ENCODE measurements at places on chromosomes 6 and 20. TPM values are rescaled to one million over a fixed set of nuclear protein-coding genes. Genes with fewer than 3 reads are reported as not detected.

DNA sequence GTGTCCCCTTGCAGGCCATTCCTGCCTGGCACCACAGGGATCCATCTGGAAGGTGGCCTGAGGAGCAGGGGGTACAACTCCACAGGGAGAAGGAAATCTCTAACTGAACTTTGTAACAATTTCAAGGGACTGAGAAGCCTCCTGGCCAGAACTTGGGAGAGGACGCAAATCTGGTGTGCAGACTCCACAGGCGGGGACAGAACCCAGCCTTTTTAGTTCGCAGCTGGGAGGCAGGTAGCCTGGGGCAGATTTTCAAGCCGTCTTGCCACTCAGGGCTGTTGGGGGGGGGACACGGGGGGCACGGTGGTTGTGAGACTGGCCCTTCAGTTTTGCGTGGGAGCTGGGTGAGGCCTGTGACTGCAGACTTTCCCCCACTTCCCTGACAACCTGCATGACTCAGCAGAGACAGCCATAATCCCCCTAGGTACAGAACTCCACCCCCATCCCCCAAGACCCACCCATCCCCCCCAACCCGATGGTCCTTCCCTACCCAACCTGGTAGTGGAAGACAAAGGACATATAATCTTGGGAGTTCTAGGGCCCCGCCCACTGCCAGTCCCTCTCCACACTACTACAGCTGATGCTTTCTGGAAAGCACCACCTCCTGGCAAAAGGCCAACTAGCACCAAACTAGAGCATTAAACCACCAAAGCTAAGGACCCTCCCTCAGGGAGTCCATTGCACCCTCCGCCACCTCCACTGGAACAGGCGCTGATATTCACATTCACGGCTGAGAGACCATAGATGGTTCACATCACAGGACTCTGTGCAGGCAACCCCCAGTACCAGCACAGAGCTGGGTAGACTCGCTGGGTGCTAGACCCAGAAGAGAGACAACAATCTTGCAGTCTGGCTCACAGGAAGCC, 3.0 kb upstream of the HUS1B start:
- peak; percentile 34 for DNase-seq

GRCh38 chr6:116714761-116715160, 33.8 kb downstream of the KPNA5 start:
- no peak for DNase-seq

DNA sequence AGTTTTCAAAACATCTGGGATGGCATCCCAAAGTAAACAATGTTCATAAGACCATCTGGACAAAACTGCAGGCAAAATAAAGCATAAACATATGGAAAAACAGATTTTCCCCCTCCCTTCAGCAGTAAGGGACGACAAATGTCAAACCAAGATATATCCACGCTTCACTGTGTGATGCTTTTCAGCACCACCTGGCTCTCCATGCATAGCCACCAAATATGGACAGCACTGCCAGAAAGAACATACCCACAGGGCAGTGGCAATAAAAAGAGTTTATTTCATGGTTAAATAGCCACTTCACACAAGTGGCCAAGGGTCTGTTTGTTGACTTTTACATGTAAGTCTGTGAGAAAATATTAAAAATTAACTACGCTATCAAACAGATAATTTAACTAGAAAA, 23.1 kb downstream of the USP45 start:
- DNase-seq, result no peak

DNA sequence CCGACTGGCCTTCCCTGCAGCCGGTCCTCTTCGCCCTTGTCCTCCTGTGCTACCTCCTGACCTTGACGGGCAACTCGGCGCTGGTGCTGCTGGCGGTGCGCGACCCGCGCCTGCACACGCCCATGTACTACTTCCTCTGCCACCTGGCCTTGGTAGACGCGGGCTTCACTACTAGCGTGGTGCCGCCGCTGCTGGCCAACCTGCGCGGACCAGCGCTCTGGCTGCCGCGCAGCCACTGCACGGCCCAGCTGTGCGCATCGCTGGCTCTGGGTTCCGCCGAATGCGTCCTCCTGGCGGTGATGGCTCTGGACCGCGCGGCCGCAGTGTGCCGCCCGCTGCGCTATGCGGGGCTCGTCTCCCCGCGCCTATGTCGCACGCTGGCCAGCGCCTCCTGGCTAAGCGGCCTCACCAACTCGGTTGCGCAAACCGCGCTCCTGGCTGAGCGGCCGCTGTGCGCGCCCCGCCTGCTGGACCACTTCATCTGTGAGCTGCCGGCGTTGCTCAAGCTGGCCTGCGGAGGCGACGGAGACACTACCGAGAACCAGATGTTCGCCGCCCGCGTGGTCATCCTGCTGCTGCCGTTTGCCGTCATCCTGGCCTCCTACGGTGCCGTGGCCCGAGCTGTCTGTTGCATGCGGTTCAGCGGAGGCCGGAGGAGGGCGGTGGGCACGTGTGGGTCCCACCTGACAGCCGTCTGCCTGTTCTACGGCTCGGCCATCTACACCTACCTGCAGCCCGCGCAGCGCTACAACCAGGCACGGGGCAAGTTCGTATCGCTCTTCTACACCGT, 6.1 kb downstream of the UBD start:
- DNase-seq, result peak; percentile 76

DNA sequence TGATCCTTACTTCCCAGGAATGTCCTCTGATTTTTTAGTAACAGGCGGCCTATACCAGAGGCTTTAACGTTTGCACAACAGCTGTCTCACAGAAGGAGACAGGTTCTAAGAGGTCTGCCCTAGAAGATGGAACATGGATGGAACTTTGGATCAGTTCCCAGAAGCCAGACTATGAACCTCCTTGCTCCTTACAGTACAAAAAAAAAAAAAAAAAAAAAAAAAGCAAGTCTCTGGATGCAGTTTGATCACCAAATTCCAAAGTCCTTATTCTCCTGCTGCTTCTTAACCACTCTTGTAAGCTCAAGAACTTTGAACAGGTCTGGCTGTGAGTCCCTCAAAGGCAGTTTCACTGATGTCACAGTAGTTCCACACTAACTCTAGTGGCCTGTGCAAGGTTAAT, 2.0 kb upstream of the TRMT11 start:
- no peak for DNase-seq

DNA sequence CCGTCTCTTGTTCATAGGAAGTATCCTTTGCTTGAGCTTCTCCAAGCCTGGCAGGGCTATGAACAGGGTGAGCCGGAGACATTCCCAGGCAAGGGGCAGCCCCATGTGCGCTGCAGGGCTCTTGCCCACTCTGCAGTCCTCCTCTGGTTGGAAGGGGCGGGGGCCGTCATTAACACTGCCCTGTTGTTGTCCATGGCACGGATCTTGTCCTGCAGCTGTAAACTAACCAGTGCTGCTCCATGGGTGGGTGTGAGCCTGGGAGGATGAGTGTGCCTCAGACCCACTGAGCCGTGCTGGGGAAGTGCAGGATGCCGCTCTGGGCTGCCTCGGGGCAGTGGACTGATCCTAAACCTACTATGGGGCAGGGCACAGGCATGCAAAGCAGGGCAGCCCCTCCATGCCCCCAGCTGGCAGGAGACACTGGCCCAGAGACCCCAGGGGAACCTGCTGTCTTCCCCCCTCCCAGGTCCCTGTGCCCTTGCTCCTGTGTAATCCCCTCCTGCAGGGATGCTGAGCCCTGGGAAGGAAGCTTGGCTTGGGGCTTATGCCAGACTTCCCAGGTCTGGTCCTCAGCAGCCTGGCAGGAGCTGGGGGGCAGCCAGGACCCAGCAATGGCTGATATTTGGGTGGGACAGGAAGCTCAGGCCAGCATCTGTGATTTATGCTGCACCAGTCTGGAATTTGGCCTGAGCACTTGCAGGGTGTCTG, 8.5 kb downstream of the EBF4 start:
- no peak for DNase-seq

DNA sequence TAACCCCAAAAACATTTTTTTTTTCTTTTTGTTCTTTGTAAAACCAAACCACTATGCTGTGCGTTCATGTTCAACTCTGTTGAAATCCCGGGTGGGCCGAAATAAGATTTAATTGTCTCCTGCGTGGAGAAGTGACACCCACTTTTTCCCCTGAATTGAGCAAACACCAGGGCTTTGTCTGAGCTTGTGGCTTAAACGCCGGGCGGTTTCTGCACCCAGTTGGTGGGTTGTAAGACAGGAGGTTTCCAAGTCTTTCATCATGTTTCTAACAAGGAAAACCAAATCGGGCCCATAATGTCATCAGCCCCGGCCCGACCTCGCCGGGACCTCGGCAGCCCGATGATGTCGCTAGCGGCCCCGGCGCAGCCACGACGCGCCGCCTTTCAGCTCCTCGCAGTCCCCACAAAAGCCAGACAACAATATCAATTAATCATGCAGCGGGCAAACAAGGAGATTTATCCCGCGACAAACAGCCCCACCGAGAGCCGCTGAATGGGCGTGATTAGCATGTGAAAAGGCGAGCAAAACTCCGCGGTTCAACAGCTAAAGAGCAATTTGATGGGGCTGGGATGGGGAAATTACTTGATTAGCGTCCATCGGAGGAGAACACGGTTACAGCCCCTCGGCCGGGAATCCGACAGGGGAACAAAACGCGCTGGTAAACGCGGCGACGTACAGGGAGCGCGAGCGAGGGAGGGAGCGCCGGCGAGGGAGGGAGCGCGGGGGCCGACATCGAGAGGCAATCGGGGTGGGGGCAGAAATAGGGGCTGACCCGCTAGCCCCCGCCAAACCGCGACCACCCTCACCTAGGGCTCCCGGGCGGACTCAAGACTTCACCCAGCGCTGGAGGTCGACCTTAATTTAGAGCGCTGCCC, 5.3 kb downstream of the LINC00237 start:
- DNase-seq, result peak; percentile 33

DNA sequence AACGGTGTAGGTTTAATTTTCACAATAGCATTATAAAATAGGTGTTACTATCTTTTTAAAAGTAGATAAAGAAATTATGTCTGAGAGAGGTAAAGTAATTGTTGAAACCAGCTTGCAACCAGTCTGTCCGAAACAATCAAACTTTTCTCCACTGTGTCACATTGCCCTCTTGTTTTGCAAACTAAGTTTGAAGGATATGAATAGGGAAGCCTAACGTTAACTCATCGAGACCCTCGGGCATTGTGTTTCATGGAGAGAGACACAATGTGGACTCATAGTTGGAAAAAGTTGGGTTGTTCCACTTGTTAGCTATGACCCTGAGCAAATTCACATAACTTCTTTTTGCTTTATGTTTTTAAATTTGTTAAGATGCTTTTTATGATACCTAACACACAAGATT, 254.4 kb upstream of the IMPG1 start:
- DNase-seq, result no peak

Gene EYA2
- total RNA-seq, result 1.7 TPM

Gene CPXM1
- 2.0 TPM for total RNA-seq

Gene NMBR
- not detected for total RNA-seq

Gene OR5V1
- not detected for total RNA-seq

Data from Daoy (cell line).